ENCODE measurements at places on chromosomes 6 and 20. TPM values are rescaled to one million over a fixed set of nuclear protein-coding genes. Genes with fewer than 3 reads are reported as not detected.

- H3K36me3 ChIP-seq: no peaks in the 10 kb centered on the region
- no peak for DNase-seq
- H3K27ac ChIP-seq: no peak overlapping the region
- H3K4me1 ChIP-seq: no peaks in the 10 kb centered on the region
- H3K4me3 ChIP-seq: no peak overlapping the region
Observed at GRCh38 chr6:43940393-43941087, 170.5 kb downstream of the VEGFA start.

DNA sequence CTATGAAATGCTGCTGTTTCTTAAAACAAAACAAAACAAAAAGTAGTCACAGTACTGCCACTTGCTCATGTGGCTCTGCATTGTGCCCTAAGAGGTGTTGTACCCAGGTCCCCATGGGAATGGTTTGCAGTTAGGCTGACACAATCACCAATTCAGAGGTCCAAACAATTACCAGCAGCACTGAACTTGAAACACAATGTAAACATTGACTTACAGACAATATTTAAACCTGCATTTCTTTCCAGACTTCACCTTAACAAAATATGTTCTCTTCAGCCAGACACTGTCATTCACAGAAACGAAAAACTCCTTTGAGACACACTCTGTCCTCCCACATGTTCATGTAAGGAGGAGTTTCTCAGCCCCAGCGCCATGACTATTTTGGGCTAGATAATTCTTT, 206.8 kb upstream of the ARG1 start:
- no peak for DNase-seq
- H3K27me3 ChIP-seq: no peaks in the 10 kb centered on the region
- no peak overlapping the region for H3K27ac ChIP-seq
- H3K4me3 ChIP-seq: no peak overlapping the region
- no peaks in the 10 kb centered on the region for H3K36me3 ChIP-seq

DNA sequence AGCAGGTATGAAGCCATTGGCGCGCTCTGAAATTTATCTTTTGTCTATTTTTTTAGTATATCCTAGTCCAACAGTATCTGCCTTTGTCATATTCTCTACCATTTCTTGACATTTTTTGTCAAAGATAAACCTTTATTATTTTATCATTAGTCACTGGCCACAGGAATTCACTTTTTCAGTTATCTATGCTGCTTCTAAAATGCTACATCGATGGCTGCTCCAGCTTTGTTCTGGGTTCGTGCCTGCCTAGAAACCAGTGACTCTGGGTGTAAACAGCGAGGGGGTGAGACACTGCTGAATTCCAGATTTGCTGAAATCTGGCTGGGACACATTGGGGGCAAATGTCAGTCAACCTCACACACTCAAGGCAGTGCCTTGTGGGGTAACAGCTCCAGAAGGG, 193.4 kb downstream of the CDC5L start:
- no peak overlapping the region for H3K27ac ChIP-seq
- H3K4me3 ChIP-seq: no peak overlapping the region
- H3K36me3 ChIP-seq: peaks cover 2% of the 10 kb centered on the region
- DNase-seq: no peak

DNA sequence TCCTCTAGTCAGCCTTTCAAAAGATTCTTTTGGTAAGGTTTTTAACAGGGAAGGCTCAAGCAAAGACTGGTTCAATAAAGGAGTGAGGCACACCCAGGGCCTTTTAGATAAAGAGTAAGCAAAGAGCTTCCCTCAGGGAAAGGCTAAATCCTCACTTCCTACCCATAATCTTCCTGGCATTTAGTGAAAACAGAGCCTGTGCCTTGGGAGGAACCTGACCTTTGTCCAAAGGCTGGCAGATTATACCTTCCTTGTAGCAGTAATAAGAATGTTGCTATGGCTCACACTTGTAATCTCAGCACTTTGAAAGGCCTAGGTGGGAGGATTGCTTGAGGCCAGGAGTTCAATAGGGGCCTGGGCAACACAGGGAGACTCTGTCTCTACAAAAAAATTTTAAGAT, 280.1 kb upstream of the PLCB4 start:
- H3K27me3 ChIP-seq: no peaks in the 10 kb centered on the region
- no peaks in the 10 kb centered on the region for H3K36me3 ChIP-seq
- no peak for DNase-seq
- no peak overlapping the region for H3K27ac ChIP-seq

DNA sequence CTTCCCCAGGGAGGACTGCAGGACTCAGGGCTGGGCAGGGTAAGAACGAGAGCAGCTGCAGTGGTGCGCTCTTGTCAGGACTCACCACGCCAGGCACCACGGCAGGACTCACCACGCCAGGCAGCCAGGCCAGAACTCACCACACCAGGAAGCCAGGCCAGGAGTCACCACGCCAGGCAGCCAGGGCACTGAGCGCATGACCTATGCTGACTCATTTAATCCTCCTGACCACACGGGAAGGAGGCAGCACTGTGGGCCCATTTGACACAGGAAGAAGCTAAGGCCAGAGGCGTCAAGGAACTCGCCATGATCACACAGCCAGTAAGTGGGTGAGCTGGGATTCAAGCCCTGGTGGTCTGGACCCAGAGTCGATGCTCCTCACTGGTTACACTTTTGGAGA, 189.3 kb downstream of the PREX1 start:
- H3K36me3 ChIP-seq: peaks cover 32% of the 10 kb centered on the region
- peaks cover 5% of the 10 kb centered on the region for H3K4me1 ChIP-seq
- DNase-seq: peak; percentile 25

DNA sequence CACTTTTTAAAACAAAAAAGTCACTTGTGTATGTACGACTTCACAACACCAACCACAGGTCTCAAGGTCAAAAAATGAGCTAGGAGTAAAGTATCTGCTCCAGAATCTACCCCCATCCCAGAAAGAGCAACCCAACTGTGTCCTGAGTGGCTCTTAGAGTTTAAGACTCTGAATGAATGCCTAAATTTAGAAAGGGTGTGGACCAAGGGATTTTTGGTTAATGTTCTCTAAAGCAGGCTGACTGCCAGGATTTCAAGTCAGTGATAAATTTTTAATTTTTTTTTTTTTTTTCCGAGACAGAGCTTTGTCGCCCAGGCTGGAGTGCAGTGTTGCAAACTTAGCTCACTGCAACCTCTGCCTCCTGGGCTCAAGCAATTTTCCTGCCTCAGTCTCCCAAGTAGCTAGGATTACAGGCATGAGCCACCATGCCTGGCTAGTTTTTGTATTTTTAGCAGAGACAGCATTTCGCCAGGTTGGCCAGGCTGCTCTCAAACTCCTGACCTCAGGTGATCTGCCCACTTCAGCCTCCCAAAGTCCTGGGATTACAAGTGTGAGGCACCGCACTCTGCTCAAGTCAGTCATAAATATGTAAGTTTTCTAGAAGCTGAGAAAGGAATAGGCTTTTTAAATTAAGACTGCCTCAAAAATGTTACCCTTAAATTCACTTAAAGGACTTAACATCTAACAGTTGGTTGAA, 20.2 kb downstream of the STAU1 start:
- peaks cover 12% of the 10 kb centered on the region for H3K36me3 ChIP-seq
- H3K27me3 ChIP-seq: no peaks in the 10 kb centered on the region
- H3K4me3 ChIP-seq: no peak overlapping the region
- peak overlapping the region; percentile 46 for H3K27ac ChIP-seq
- peaks cover 64% of the 10 kb centered on the region for H3K4me1 ChIP-seq

- peak overlapping the region; percentile 42 for H3K27ac ChIP-seq
- DNase-seq: peak; percentile 16
- H3K4me1 ChIP-seq: peaks cover 38% of the 10 kb centered on the region
- H3K4me3 ChIP-seq: peak overlapping the region; percentile 69
- peaks cover 2% of the 10 kb centered on the region for H3K36me3 ChIP-seq
- no peaks in the 10 kb centered on the region for H3K27me3 ChIP-seq
Observed at GRCh38 chr6:44128020-44128917, 915 bp downstream of the TMEM63B start.

The VNN1 gene
- not detected for total RNA-seq

GRCh38 chr20:63546256-63546955, 1.1 kb downstream of the SRMS start:
- H3K27me3 ChIP-seq: peaks cover 6% of the 10 kb centered on the region
- no peak for DNase-seq

The ADTRP gene
- total RNA-seq: 24.1 TPM

The FILIP1 gene
- total RNA-seq: not detected

The FAM184A gene
- total RNA-seq: 10.8 TPM

The HLA-A gene
- 1,413 TPM for total RNA-seq

GRCh38 chr6:17938901-17939300, 48.5 kb downstream of the KIF13A start:
- DNase-seq: no peak
- peaks cover 8% of the 10 kb centered on the region for H3K27me3 ChIP-seq
- H3K27ac ChIP-seq: no peak overlapping the region
- H3K4me1 ChIP-seq: no peaks in the 10 kb centered on the region
- no peak overlapping the region for H3K4me3 ChIP-seq
- H3K36me3 ChIP-seq: no peaks in the 10 kb centered on the region

DNA sequence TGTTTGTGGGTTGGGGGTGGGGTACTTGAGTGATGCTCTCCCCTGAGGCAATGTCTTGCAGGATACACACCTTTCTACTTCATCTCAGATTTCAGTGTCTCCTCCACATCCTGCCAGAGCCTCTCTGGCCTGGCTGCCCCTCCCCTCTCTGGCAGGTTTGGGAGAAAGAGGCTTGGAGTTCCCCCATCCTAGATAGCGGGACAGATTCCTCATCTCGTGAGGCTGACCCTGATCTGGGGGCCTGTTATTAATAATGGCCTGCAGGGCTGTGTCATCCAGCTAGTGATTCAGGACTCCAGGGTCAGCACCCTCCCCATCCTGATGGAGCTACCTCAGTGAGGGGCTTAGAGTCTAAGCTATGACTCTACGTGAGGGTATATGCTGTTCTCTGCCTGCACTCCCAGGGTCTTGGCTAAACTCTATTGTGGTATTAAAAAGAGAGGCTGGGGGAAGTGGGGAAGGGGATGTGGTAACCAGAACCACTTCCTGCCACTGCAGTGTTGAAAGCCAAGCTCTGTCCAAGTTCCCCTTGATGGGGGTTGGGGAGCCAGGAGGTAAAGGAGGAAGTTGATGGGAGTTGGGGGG, 3.7 kb upstream of the MMP9 start:
- H3K36me3 ChIP-seq: no peaks in the 10 kb centered on the region
- H3K27ac ChIP-seq: peak overlapping the region; percentile 25
- peaks cover 70% of the 10 kb centered on the region for H3K4me1 ChIP-seq
- peak; percentile 50 for DNase-seq
- peaks cover 13% of the 10 kb centered on the region for H3K27me3 ChIP-seq

The ZBTB9 gene
- 9.7 TPM for total RNA-seq

GRCh38 chr6:136024711-136025110, 173.2 kb downstream of the PDE7B start:
- H3K36me3 ChIP-seq: no peaks in the 10 kb centered on the region
- DNase-seq: no peak
- peaks cover 7% of the 10 kb centered on the region for H3K27me3 ChIP-seq
- H3K4me1 ChIP-seq: no peaks in the 10 kb centered on the region
- no peak overlapping the region for H3K27ac ChIP-seq

The DDRGK1 gene
- total RNA-seq: 76.8 TPM

DNA sequence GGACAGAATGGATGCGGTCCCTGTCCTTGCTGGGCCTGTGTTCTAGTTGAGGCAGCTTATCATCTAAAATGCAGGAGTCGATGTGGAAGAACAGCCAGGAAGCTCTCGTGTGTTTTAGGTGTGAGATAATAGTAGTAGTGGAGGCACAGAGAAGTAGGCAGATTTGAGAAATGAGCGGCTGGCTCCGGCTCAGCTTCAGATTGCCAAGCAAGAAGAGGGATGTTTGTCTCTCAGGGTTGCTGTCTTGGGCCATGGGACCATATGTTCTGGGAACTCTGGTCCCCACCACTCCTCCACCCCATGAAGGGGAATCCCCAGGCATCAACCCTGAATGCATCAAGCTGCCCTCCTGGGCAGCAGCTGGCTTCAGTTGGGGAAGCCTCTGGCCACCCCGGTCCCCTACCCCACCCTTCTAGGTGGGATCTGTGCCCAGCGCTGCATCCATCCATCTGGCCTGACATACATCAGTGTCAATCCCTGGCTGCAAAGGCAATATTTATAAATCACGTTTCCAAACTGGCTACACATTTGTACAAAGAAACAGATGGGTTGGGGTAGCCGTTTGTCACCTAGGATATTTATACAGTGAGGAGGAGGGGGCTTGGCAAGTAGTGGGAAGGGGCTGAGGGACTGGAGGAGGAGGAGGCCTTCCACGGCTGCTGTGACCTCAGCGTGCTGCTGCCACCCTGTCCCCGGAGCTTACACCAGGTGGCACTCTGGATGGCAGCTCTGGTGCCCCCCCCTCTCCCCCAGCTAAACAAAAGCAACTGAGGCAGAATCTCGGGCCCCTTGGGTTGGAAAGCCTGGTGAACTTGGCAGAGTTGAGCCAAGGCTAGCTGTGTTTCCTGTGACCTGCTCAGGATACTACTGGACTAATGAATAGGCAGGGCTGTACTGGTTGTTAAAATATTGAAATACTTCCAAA, 64.4 kb downstream of the CD40 start:
- no peak overlapping the region for H3K27ac ChIP-seq
- H3K4me3 ChIP-seq: no peak overlapping the region

- peaks cover 33% of the 10 kb centered on the region for H3K36me3 ChIP-seq
- peak overlapping the region; percentile 35 for H3K27ac ChIP-seq
- DNase-seq: no peak
- no peaks in the 10 kb centered on the region for H3K27me3 ChIP-seq
- no peak overlapping the region for H3K4me3 ChIP-seq
Observed at GRCh38 chr20:44204156-44204831, 6.3 kb downstream of the OSER1 start.
